ENCODE measurements at places on chromosomes 2 and 18. TPM values are rescaled to one million over a fixed set of nuclear protein-coding genes. Genes with fewer than 3 reads are reported as not detected.

DNA sequence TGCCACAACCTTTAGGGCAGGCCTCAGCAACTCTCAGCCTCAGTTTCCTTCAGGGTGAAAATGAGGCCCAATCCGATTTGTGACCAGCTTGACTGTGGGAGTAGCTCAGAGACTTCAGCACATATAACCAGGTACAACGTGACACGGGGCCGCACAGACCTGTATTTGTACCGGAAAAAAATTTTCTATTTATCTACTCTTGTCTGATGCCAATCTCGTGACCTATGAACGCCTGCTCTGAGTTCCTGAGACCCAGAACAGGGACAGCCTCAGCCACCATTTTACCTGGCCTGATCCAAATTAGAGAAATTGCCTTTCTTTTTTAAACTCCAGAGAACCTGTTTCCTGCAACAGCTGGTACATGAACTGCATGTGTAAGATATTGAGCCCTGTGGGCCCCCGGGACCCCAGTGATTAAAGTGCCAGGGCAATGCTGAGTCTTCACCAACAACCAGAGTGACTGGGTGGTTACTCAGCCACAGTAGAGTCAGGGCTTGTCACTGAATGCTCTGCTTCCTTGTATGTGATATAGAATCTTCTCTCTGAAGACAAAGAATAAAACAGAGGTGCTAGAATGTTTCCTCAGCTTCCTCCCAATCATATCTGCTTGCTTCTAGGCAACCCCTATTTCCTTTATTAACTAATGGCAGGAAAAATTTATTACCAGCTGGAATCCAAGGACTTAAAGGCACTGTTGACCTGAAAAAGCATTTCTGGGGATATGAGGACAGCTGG, 47.8 kb upstream of the FZD7 start:
- DNase-seq, result no peak

CPO gene
- polyA plus RNA-seq, result 0.20 TPM

TSGA10 gene
- 2.1 TPM for polyA plus RNA-seq

DNA sequence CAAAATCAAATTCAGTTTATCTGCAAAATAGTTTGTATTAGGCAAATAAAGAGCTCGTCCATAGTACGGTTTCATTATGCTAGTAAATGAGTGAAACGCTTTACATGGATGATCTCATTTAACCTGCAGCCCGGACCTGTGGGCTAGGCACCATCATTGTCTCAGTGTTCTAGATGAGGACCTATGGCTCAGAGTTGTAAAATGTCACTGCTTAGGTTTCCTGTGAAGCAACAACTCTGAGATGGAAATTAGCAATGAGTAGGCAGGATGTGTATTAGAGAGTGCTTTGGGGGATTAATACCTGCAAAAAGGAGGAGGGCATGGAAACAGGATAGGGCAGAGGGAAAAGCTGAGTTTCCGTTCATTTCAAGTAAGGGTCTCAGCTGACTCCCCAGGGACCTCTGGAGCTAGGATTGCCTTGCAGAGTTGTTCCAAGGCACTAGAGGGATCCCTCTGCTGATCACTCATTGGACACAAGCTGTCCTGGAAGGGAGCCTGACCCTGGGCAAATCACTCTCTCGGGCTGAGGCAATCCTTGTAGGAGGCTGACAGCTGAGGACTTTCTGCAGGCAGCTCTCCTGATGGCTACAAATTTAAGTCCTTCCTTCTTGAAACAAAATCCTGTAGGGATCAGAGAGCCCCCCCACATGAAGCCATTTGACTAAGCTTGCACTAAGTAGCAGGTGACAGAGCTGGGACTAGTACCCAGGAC, 58.8 kb upstream of the SIX2 start:
- DNase-seq, result peak; percentile 67

DNA sequence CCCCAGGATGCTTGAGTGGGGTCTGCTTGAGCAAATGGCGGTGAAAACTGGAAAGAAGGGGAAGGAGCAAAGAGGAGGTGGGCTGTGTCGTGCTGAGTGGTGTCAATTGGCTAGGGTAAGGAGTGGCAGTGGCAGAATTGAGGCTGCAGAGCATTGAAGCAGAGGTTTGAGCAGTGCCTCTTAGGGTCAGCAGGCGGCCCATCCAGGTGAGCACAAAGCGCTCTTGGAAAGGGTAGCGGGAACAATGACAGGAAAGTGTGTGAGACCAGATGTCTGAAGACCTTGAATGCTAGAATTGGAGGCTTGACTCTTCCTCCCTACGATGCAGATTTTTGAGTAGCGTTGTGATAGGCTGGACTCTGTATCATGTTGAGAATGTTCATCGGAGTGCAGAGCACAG, 39.3 kb upstream of the IL1R1 start:
- no peak for DNase-seq

USP14 gene
- polyA plus RNA-seq, result 30.8 TPM

DNA sequence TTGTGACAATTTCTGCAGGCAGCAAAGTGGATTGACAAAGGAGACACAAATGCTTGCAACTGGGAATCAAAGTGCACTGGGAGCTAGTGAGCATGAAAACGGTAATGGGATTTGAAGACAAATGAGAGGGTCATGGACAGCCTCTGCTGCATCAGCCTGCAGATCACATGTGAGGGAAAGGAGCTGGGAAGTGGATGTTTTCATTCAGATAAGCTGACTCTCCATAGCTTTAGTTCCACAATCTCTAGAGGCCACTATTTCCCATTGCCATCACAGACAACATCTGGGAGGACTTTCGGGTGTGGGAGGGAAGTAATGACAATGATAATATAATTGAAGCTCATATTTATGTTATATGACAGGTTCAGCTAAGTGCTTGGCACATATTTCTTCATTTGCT, 28.4 kb downstream of the ADCYAP1 start:
- DNase-seq, result no peak

FBXO48 gene
- 1.7 TPM for polyA plus RNA-seq

DNA sequence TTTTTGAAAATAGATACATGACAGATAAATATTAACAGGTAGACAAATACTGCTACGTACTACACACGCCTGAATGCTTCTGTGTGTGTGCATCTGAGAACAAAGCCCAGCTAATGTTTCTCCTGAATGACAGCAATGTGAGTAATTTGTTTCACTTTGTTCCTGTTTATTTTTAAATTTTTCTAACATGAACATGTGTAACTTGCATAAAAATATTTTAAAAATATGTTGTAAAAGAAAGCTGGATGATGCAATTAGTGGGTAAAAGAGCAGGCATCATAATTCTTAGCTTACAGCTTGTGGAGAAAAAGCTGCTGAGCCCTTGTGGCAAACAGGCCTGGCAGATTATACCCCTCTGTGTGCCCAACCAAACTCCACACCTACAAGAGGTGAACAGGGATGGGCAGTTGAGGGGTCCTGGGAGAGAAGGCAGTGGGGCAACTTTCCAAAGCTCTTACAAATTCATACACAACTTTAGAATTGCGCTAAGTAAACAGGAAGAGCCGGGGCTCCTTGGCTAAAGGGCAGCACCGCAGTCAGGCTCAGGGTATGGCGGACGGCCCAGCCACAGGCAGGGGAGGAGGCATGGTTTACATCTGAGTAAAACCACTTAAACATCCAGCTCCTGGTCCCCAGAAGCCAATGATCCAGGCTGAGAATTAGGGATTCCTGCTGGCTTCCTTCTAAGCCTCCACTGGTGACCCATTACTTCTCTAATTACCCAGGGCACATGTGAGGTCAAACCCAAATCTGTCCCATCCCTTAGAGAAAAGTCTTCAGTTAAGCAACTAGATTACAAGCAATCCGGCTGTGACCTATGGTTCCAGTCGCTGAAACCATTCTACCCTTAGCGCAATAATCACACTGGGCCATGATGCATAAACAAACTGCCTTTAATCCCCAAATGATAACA, 14.0 kb downstream of the PXDN start:
- DNase-seq, result no peak

ABCB11 gene
- polyA plus RNA-seq, result 0.23 TPM

CPS1 gene
- polyA plus RNA-seq, result 1.6 TPM

THOC1 gene
- 35.0 TPM for polyA plus RNA-seq

GRCh38 chr2:88637464-88637863, 10.2 kb upstream of the EIF2AK3 start:
- DNase-seq, result no peak

CDCA7 gene
- 18.2 TPM for polyA plus RNA-seq

LIMS4 gene
- polyA plus RNA-seq, result 2.8 TPM

DNA sequence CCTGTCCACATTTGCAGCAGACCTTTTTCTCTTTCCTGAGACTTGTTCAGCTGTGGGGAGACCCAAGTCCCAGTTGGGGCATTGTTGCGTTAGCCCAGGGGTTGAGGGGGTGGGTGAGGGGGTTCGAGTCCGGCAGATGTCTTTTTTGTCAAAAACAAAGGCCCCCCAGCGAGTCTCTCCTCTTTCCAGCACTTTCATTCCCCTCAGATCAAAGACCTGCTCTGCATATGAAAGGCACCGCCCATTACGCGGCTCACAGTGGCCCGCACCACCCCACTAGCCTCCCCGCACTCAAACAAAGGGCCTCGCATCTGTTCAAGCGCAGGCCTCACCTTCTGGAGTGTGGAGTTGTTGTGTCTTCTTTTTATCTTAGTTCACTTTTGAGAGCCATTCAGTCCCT, 25.2 kb downstream of the TRABD2A start:
- DNase-seq, result no peak

NEU2 gene
- not detected for polyA plus RNA-seq

- DNase-seq, result no peak
These were observed 293.8 kb downstream of the CNTNAP5 start for GRCh38 chr2:124318913-124319312.

NYAP2 gene
- 1.4 TPM for polyA plus RNA-seq

GRCh38 chr2:1482253-1482675, 69.0 kb downstream of the TPO start:
- DNase-seq, result no peak

GRCh38 chr2:111698743-111699554, 185.0 kb downstream of the ANAPC1 start:
- DNase-seq, result peak; percentile 90

DNA sequence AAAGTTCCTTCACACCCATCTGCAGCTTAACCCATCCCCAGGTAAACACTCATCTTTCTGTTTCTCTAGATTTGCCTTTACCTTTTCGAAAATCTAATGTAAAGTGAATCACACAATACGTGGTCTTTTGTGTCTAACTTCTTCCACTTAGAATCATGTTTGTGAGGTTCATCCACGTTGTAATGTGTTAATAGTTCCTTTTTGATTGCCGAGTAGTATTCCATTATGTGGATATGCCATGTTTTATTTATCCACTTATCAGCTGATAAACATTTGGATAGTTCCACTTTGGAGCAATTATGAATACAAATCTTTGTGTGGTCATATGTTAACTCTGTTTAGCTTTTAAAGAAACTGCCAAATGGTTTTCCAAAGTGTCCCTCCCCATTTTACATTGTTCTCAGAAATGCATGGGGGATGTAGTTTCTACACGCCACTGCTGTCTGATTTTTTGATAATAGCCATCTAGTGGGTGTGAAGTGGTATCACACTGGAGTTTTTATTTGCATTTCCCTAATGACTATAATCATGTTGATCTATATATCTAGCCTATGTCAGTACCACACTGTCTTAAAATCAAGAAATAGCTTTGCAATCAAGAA, 22.3 kb downstream of the PECR start:
- DNase-seq, result no peak

IL1A gene
- polyA plus RNA-seq, result not detected

- no peak for DNase-seq
These were observed 106.7 kb downstream of the MYO1B start for GRCh38 chr2:191351921-191352320.
